ENCODE measurements at places on chromosomes 6 and 20.

DNA sequence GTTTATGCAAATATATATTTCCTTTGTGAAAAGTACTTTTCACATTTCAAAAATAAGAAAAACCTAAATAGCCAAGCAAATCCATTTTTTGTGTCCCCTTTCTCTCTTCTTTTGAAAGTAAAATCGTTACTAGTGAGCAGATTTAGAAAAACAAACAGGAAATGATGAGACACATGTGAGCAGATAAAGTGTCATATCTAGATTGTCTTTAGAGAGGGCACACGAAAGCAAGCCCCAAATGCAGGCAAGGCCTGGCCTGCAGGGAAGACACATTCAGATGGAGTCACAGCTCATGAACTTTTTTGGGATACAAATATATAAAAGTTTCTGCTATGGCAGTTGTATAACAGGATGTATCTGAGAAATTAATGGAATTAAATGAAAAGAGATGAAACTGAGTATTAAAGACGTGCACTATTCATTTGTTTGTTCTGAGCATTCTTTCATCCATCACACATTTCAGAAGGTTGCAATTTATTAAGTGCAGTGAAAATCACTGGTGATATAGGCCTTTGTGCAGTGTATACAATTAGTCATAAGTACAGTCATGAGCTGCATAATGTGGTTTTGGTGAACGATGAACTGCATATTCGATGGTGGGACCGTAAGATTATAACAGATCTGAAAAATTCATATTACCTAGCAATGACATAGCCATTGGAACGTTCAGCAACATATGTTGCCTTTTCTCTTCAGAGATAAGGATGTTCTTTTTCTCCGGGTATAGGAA is 101.4 kb downstream of the PACRG start:
- DNase-seq = no peak

DNA sequence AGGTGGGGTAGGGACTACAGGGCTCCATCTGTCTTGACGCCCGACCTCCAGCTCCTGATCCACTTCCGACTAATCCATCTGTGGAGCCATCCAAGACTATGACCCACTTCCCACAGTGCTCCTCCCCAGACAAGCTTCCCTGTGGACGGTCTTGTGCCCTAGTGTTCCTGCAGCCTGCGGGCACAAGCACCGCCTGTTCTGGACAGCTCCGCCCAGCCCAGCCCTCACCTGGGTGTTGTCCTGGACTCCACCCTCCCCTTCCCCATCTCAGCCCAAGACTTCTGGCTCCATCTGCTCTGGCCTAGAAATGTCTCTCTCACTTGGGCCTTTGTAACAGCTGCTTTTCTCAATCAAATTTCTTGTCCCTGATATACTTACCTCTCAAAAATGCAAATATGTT is 102.0 kb downstream of the MAFB start:
- no peak for DNase-seq

DNA sequence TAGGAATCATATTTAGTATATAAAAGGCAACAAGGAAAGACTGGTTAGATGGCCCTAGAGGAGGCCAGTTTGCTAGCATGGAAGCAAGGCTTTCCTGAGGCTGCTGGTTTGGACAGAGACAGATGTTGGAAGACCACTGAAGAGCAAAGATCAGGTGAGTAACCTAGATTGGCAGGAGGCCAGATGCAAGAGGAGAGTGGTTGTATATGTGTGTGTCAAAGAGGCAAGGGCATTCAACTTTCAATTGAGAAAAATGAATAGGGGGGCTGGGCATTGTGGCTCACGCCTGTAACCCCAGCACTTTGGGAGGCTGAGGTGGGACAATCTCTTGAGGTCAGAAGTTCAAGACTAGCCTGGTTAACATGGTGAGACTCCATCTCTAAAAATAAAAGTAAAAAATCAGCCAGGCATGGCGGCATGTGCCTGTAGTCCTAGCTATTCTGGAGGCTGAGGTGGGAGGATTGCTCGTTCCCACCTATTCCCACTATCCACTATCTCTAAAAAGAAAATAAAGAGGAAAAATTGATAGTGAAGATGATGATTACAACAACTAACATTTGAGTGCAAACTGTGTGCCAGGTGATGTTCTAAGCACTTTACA is 79.8 kb downstream of the PRDM1 start:
- DNase-seq = no peak

DNA sequence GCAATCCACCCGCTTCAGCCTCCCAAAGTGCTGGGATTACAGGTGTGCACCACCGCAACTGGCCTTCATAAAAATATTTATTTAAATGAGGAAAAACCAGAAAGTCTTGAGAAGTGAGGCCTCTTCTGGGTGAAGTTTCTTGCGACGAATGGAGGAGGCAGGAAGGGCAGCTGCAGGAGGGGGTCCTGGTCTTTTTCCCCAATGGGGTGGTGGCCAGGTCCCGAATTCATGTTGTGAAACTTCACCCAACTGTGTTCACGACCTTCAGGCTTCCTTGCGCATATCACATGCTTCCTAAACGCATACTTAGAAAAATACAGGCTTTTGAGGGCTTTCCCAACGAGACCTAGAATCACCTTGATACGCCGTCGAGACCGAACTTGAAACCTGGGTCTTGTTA is 145.1 kb downstream of the CDH4 start:
- no peak for DNase-seq

- no peak for DNase-seq
These were observed 20.8 kb upstream of the RPS6KA2 start for GRCh38 chr6:166647896-166648295.

- no peak for DNase-seq
These were observed 926 bp downstream of the PEX3 start for GRCh38 chr6:143451531-143451930.

GRCh38 chr6:78909391-78909790 is 42.0 kb downstream of the IRAK1BP1 start:
- no peak for DNase-seq

DNA sequence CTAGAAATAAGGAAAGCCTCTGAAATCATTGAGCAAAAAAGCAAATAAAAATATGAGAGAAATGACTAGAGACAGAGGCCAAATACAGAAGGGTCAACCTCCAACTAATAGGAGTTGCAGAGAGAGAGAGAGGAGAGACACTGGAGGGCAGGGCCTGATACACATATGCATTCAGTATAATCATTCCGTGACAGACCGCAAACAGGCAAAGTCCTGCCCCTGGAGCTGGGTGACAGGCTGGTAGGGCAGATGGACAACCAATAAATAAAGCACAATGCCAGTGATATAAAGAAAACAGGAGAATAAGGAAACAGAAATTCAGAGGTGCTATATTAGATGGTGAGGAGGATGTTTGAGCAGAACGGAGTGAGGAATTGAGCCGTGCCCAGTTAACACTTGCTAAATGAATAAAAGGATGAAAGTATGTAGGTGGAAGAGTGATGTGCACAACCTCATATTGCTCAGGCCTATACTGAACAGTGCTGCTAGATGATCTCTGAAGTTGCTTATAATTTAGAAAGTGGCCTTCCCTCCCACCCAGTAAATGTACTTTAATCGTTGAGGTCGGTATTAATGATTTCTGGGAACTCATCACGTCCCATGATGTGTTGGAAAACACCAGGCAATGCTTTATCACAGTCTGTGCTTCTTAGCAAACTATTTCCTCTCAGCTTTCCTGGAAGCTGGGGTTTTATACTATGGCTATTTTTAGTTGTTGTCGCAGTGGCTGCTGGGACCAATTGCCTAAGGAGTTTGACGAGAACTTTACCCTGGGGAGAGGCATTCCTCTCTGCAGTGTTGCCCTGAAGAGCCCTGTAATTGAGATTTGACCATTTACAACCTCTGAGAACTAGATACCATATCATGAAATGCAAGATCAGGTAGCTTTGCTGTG is 37.6 kb upstream of the CLIC5 start:
- DNase-seq = no peak

- DNase-seq = no peak
These were observed 181.4 kb downstream of the MOXD1 start for GRCh38 chr6:132219901-132220300.

- DNase-seq = no peak
These were observed 107.9 kb upstream of the FLRT3 start for GRCh38 chr20:14445310-14445709.

- DNase-seq = no peak
These were observed 11.6 kb downstream of the RBCK1 start for GRCh38 chr20:419556-420165.

GRCh38 chr6:90294614-90294988 is 2.0 kb downstream of the BACH2 start:
- DNase-seq = peak; percentile 60

- DNase-seq = no peak
These were observed 220.3 kb upstream of the LRFN2 start for GRCh38 chr6:40807484-40807883.

GRCh38 chr6:166862978-166863530 is 93.3 kb downstream of the RNASET2 start:
- no peak for DNase-seq

GRCh38 chr6:143400258-143401067 is 50.0 kb downstream of the ADAT2 start:
- no peak for DNase-seq

DNA sequence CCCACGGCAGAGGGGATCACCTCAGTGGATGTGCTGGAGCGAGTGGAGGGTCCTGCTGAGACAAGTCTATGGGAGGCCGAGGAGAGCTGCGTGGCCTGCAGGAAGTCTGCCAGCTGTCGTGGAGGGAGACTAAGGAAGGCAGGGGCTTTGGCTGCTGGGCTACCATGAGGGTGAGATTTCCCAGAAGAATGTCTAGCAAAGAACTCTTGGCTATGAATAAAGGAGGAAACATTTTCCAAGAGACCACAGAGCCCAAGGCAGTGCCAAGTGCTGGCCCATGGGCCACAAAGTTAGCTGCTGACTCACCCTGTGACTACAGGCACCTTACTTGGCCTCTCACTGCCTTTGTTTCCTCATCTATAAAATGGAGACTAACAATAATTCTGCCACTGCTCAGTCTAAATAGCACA is 73.4 kb downstream of the PRDM1 start:
- DNase-seq = no peak

DNA sequence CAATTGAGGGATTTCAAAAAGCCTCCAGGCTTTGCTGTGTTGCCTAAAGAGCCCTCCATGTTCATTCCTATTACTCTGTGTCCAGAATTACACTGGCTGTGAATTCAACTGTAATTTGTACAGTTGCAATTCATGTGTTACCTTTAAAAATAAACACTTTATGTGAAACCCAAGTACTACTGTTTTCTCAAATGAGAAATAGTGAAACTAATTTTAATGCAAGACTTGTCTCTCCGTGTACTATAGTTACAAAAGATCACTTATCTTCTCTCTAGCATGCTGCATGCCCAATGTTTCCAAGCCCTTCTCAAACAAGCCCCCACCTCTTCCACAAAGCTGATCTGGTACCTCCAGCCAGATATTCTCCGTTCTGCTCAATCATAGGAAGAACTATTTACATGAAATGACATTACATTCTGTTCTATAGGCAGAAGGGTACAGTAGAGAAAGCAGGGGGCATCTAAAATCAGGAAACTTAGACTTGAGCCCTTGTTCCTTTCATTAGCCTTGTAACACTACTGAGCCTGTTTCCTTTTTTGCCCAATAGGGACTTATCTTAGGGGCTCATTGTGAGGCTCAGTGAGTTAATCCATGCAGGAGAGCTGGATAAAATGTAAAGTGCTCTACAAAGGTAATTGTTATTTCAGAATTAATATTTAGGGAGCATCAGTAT is 12.3 kb upstream of the COL9A1 start:
- no peak for DNase-seq

DNA sequence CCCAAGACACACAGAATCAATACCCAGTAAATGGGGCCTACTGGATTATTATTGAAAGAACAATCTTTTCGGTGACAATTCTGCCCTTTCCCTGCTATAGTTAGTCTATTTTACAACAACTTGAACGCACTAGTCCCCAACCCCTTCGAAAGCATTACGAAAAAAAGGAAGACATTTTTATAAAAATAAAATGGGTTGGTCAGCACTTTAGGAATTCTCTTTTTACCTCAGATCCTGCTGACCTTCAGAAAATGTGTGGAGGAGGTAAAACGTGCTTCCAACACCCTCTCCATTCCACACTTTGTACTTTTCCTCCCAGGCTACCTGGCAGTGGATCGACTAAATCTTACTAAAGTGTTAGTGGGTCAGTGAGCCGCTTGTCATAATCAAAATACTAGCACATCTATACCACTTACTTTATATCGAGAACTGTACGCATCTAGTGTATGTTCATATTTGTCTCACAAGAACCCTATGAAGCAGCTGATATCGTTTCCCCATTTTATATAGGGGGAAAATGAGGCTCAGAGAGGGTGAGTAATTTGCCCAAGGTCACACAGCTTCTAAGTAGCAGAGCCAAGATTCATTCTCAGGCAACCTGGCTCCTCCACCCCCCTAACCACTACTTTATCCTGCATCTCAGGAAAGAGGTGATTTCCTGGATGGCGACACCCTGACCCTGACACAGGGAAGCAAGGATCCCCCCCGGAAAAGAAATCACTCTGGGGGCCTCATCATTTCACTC is 10.6 kb downstream of the NFATC2 start:
- no peak for DNase-seq

GRCh38 chr6:116254297-116255056 is 602 bp upstream of the TSPYL4 start:
- DNase-seq = no peak

DNA sequence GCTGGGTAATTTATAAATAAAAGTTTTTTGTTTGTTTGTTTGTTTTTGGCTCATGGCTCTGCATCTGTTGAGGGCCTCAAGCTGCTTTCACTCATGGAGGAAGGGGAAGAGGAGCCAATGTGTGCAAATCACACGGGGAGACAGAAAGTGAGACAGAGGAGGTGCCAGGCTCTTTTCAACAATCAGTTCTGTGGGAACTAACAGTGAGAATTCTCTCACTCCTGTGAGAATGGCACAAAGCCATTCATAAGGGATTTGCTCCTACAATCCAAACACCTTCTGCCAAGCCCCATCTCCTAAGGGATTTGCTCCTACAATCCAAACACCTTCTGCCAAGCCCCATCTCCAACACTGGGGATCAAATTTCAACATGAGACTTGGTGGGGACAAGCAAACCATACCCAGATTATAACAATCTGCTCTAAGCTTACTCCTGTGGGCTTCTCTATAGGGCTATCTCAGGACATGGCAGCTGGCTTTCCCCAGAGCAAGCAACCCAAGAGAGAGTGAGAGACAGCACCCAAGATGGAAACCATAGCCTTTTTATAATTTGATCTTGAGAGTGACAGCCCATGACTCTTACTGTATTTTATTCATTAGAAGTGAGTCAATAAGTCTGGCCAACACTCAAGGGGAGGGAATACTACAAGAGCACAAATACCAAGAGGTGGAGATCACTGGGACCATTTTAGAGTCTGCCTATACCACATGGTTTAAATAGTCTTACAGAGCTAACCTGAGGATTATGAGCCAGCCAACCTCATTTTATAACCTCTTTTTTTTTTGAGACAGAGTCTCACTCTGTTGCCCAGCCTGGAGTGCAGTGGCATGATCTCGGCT is 22.8 kb upstream of the LRRC1 start:
- DNase-seq = no peak

- DNase-seq = no peak
These were observed 99.6 kb downstream of the ISM1 start for GRCh38 chr20:13320702-13321101.

GRCh38 chr6:151372164-151372563 is 19.2 kb downstream of the ZBTB2 start:
- DNase-seq = no peak

GRCh38 chr20:7505152-7505834 is 435.0 kb downstream of the HAO1 start:
- no peak for DNase-seq

GRCh38 chr20:32749914-32750637 is 6.8 kb upstream of the COMMD7 start:
- DNase-seq = no peak

GRCh38 chr20:62860391-62860923 is 1.2 kb downstream of the TCFL5 start:
- DNase-seq = no peak

Measured in stimulated activated CD4-positive, alpha-beta T cell treated with anti-CD3 and anti-CD28 coated beads, Interleukin-4, amount 100 ng/mL, for 24 hours (primary cell).